ENCODE measurements at places on chromosomes 11 and 22. TPM values are rescaled to one million over a fixed set of nuclear protein-coding genes. Genes with fewer than 3 reads are reported as not detected.

Gene KCNA4
- not detected for total RNA-seq

Gene RAPSN
- 1.0 TPM for total RNA-seq

Gene HIPK3
- 104 TPM for total RNA-seq

Gene RASGRP2
- total RNA-seq: 10.8 TPM

Gene ENTHD1
- total RNA-seq: 0.16 TPM

Gene SPECC1L
- total RNA-seq: 94.4 TPM

Gene PVALB
- 0.76 TPM for total RNA-seq

Gene TSSK2
- total RNA-seq: not detected

GRCh38 chr22:40182231-40182835 is 4.6 kb downstream of the TNRC6B start:
- H3K4me1 ChIP-seq: peaks cover 78% of the 10 kb centered on the region
- DNase-seq: no peak
- no peak overlapping the region for H3K4me3 ChIP-seq
- H3K27me3 ChIP-seq: no peaks in the 10 kb centered on the region
- H3K27ac ChIP-seq: peak overlapping the region; percentile 67
- H3K36me3 ChIP-seq: no peaks in the 10 kb centered on the region

- no peaks in the 10 kb centered on the region for H3K36me3 ChIP-seq
- H3K27ac ChIP-seq: no peak overlapping the region
- H3K27me3 ChIP-seq: no peaks in the 10 kb centered on the region
- H3K4me1 ChIP-seq: no peaks in the 10 kb centered on the region
These were observed 10.6 kb downstream of the JHY start for GRCh38 chr11:122893131-122893530.

DNA sequence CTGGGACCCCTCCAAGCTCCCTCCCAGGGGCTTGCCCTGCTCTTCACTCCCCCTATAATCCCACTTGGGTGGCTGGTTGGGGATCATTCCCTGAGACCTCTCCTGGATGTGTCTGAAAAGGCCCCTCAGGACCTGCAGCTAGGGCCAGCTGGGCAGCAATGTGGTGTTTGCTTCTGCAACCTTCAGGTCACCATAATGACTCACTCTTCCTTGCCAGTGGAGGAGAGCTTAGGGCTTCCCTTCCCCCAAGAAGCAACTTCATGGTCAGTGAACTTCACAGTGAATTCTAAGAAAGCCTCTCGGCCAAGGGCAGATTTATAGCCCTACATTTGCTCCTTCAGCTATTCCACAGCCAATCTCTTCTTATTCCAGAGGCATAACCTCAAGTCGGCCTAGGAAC is 45.1 kb upstream of the TSPAN18 start:
- no peak overlapping the region for H3K4me3 ChIP-seq
- H3K4me1 ChIP-seq: no peaks in the 10 kb centered on the region
- no peak for DNase-seq
- H3K36me3 ChIP-seq: no peaks in the 10 kb centered on the region
- H3K27me3 ChIP-seq: no peaks in the 10 kb centered on the region
- H3K27ac ChIP-seq: no peak overlapping the region

DNA sequence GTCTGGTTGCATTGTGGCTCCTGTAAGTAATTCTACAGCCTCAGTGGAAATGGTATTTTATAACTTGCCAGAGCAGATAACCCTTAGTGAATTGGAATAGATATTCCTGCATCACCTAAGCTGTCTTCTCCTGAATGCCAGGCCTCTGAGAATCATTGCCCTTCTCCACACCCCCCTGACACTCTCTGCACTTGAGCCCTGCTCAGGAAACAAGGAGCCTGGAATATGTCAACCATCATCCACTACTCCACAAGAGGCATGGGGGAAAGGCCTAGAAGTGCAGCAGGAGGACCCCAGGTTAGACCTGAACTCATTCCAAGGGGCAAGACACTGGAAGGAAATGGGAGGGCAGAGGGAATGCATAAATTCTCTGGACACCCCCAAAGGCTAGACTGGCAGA is 72.4 kb downstream of the DSCAML1 start:
- no peaks in the 10 kb centered on the region for H3K36me3 ChIP-seq
- H3K27ac ChIP-seq: no peak overlapping the region
- H3K4me1 ChIP-seq: no peaks in the 10 kb centered on the region
- no peak for DNase-seq
- H3K4me3 ChIP-seq: no peak overlapping the region

DNA sequence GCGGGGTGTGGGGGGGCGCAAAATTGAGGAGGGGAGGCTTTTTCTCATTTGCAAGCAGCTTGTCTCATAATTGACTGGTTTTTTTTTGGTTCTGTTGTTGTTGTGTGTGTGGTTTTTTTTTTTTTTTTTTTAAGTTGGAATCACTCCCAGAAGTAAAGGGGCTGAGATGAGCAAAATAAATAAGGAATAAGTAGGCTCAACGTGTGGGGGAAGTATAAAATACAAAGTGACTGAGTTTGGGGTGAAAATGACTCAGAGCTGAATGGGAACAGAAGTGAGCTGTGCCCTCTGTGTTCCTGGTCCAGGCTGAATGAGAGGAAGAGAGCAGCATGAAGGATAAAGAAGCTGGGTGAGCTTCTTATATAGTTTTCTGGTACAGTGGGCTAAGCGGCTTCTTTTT is 90.0 kb downstream of the GRIK4 start:
- H3K4me1 ChIP-seq: no peaks in the 10 kb centered on the region
- H3K4me3 ChIP-seq: no peak overlapping the region
- no peak overlapping the region for H3K27ac ChIP-seq
- no peak for DNase-seq
- H3K36me3 ChIP-seq: no peaks in the 10 kb centered on the region
- peaks cover 5% of the 10 kb centered on the region for H3K27me3 ChIP-seq

DNA sequence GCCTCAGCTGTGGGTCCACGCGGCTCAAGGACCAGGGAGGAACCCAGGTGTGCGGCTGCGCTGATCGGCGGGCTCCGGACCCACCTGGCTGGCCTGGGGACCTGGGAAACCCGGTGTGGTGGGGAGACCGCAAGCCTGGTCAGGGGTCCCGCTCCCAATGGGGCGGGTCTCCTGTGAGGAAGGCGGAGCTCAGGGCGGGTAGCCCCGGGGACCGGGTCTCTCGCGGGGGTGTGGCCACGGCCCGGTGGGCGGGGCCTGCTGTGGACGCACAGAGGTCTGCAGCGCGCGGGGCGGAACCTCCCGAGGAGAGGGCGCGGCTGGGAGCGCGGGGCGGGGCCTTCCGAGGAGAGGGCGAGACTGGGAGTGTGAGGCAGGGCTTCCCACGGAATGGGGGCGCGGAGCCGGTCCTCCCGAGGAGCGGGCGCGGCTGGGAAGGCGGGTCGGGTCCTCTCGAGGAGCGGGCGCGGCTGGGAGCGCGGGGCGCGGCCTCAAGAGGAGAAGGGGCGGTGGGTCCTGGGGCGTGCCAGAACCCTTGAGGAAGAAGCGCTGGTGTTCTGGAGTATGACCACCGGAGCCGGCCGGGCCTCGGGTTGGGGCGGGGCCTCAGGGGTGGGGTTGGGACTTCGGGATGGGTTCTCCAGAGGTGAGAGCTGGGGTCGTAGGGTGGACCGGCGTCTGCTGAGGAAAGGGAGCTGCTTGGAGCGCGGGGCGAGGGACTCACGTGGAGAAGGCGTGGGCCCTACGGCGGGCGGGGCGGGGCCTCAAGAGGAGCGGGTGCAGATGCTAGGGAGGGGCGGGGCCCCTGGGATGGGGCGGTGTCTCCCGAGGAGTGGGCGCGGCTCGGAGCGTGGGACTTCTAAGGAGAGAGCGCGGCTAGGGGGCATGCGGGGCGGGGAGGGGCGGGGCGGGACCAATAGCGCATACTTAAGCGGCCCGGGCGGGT is 20.8 kb downstream of the DGCR6L start:
- peak; percentile 96 for DNase-seq
- H3K4me1 ChIP-seq: peaks cover 16% of the 10 kb centered on the region
- H3K36me3 ChIP-seq: no peaks in the 10 kb centered on the region

GRCh38 chr11:75759832-75760231 is 8.7 kb upstream of the DGAT2 start:
- no peak for DNase-seq
- no peaks in the 10 kb centered on the region for H3K27me3 ChIP-seq
- H3K4me3 ChIP-seq: no peak overlapping the region

- H3K4me3 ChIP-seq: no peak overlapping the region
- H3K27me3 ChIP-seq: peaks cover 22% of the 10 kb centered on the region
- no peaks in the 10 kb centered on the region for H3K36me3 ChIP-seq
- no peaks in the 10 kb centered on the region for H3K4me1 ChIP-seq
- DNase-seq: no peak
These were observed 78.8 kb upstream of the TOP3B start for GRCh38 chr22:22061085-22062077.

DNA sequence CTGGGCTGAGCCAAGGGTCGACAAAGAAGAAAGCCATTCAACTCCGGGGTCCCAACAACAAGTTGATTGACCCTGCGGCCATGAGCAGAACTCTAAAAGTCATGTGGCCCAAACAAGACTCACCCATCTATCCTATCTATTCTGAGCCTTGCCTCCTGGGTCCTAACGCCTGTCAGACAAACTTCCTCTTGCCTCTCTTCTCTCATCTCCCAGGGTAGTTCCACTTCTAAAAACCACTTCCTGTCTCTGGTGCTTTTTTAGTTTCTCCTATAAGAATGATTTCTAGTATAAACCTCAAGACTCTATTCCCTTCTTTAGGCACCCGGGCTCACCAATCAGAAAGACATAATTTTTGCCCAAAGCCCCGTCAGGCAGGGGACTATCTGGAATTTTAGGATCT is 530.2 kb downstream of the DLG2 start:
- no peaks in the 10 kb centered on the region for H3K4me1 ChIP-seq
- no peaks in the 10 kb centered on the region for H3K27me3 ChIP-seq
- no peak for DNase-seq

DNA sequence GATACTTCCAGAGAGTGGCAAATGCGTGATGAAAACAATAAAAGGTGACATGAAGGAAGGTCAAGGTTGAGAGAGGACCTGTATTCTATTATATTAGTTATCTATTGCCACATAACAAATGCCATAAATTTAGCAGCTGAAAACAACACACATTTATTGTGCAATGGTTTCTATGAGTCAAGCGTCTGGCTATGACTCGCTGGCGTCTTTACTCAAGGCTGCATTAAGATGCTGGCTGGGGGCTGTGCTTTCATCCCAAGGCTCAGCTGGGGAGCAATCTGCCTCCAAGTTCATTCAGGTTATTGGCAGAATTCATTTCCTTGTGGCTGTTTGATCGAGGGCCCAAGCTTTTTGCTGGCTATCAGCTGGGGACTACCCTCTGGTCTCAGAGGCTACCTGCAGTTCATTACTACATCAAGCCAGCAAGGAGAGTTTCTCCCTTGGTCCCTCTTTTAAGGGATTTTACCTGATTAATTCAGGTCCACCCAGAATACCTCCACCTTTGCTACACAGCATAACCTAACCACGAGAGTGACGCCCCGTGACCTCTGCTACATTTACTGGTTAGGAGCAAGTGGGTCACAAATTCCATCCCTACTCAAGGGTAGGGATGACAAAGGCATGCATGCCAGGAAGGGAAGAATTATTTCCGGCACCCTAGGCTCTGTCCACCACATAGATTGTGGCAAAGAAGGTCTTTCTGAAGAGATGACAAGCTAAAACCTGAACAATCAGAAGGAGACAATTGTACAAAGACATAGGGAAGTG is 549.1 kb downstream of the MN1 start:
- no peak overlapping the region for H3K4me3 ChIP-seq
- H3K27me3 ChIP-seq: no peaks in the 10 kb centered on the region
- no peak overlapping the region for H3K27ac ChIP-seq
- DNase-seq: no peak

- no peaks in the 10 kb centered on the region for H3K4me1 ChIP-seq
- no peaks in the 10 kb centered on the region for H3K36me3 ChIP-seq
- no peak within 1 kb of the TSS for H3K27ac ChIP-seq
- DNase-seq: no peak
- no peaks in the 10 kb centered on the region for H3K27me3 ChIP-seq
- peak within 1 kb of the TSS; percentile 44 for H3K4me3 ChIP-seq
These were observed at the start of gene MAPK8IP1 for GRCh38 chr11:45885274-45885920. Gene MAPK8IP1 (plus strand): TSS chr11:45885651. CDS start chr11:45885821, 170 bp downstream.

DNA sequence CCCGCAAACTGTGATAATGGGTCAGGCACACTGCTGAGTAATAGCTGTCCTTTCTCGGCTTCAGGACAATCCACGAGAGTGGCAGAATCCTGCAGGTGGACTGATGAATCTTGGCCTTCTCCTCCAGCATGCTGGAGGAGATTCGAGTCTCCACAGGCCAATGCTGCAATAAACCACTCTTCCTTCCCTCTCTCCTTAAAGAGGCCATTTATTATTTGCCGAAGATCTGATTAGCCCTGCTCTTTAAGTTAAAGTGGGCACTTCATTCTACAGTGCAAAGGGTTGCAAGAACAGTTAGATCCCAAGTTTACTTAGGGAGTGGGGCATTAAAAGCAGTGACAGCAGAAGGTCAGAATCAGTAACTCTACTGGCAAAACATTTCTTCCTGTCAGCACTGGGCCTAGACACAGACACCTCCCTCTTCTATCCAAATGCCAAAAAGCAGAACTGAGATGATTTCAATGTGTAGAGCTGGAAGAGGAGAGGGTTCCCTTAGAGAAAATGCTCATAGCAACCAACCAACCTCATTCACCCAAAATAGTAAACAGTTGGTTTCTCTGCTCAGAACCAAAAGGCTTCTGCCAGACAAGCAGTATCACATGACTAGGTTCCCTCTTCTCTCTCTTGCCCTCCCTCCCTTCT is 121.7 kb downstream of the SGSM3 start:
- no peaks in the 10 kb centered on the region for H3K27me3 ChIP-seq
- no peak overlapping the region for H3K4me3 ChIP-seq
- H3K36me3 ChIP-seq: no peaks in the 10 kb centered on the region
- no peak for DNase-seq
- peaks cover 26% of the 10 kb centered on the region for H3K4me1 ChIP-seq
- peak overlapping the region; percentile 82 for H3K27ac ChIP-seq

DNA sequence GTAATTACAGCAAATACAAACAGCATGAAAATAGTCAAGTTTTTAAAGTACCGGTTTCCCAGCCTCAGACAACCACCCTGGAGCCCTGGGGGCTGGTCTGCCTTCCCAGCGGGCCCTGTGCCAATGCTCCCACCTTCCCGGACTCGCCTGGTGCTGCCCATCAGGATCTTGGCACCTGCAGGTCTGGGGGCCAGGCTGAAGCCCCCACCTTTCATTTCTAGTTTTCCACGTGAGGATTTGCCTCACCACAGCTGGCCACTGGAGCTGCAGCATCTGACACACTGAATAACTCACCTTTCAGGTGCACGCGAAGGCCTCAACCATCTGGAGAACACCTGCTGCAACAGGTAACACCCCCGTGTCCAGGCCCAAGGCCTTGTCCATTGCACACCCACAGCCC is 108.7 kb upstream of the THY1 start:
- peaks cover 17% of the 10 kb centered on the region for H3K27me3 ChIP-seq
- H3K4me1 ChIP-seq: peaks cover 5% of the 10 kb centered on the region
- no peak overlapping the region for H3K4me3 ChIP-seq
